ENCODE measurements at places on chromosomes 5 and 9. TPM values are rescaled to one million over a fixed set of nuclear protein-coding genes. Genes with fewer than 3 reads are reported as not detected.

The SEMA4D gene
- total RNA-seq: 0.06 TPM

The COL27A1 gene
- total RNA-seq: 11.4 TPM

The NDFIP1 gene
- 43.5 TPM for total RNA-seq

The NIPAL4 gene
- total RNA-seq: not detected

The FOXD4L3 gene
- not detected for total RNA-seq

The UBE2QL1 gene
- total RNA-seq: not detected

DNA sequence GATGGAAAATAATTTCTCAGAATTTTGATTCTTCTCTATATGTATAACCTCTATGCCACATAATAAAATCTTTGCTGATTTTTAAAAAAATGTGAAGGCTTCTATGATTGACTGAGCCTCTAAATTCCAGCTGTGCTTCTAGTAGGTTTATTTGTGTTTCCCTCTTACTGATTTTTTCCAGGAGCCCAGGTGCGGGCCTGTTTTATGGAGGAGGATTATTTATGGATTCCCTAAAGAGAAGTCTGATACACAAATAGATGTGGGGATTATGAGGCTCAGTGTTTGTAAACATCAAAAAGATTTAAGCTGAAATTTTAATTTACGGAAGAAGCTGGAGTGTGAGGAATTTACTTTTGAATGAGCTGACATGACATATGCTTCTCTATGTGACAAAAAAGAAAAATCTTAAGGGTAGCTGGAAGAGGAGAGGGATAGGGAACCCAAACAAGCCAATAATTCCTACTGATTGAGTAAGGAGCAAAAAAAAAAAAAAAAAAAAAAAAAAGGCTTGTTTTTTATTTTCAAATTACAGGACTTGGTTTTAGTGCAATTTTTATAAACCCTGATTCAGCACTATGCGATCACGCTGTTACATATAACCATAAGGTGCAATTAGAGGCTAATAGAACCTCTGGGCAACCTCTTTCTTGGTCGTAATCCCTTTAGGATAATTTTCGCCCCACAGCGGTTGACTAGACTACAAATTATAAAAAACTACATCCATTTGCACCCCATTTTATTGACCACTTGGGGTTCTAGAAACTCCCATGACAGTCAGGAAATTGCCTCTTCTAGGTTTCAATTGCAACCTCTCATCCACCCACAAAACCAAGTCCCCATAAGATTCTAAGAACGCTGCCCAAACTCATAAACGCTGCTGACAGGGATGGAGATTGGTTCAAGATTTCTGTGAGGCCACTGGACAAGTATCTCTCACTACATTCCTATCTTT lies 44.4 kb upstream of the RAI14 start:
- DNase-seq: no peak

GRCh38 chr5:140266471-140267200 lies 36.3 kb downstream of the PFDN1 start:
- DNase-seq: no peak

- no peak for DNase-seq
Measured at GRCh38 chr5:135089912-135090311, 55.9 kb upstream of the PITX1 start.

DNA sequence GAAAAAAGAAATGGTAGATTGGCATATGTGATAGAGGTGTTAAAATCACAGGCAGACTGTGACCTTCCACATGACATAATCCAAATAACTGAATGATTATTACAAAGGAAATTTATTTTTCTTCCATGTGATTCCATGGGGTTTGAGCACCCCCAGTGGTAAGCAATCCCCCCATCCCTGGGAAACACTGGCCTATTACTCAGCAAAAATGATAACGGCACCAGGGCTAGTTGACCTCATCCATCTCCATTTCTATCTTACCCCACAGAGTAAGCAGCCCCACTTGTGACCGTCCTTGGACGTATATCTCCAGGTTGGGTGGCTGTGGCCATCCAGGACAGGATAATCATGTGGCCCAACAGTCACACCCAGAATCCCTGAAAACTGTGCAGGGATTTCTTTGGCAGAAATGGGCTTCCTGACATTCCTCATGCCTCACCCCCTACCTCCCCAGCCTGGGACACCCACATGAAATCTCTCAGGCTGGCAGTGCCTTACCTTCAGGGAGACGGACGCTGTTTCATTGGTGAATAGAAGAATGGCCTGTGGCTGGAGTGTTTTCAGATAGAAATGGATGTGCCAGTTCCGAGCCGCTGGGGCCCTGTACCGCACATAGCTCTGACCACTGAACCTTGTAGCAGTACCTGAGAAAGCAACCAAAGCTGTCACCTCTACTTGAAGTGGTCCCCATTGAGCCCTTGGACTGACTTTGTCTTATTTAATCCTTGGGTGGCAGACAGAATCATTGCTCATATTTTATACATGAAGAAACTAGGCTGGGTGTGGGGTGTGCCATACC lies 69.9 kb downstream of the SLC36A1 start:
- no peak for DNase-seq

GRCh38 chr9:2163231-2163885 lies 148.2 kb downstream of the SMARCA2 start:
- DNase-seq: no peak

Measured in LHCN-M2 (cell line).